GM13977 (cell line): ENCODE measurements at places on chromosomes 11 and 22.
A peak's percentile ranks its signal among the peaks of the same experiment; 100 is the strongest.

DNA sequence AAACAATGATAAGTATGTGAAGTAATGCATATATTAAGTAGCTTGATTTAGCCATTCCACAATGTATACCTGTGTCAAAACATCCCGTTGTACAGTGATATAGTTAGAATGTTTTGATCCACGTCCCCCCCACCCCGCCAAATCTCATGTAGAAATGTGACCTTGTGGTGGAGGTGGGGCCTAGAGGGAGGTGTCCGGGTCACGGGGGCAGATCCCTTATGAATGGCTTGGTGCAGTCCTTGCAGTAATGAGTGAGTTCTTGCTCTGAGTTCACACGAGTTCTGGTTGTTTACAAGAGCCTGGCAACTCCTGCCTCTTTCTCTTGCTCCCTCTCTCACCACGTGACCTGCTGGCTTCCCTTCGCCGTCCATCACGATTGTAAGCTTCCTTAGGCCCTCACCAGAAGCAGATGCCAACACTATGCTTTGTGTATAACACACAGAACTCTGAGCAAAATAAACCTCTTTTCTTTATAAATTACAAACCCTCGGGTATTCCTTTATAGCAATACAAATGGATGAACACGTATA, 41.6 kb downstream of the FANCF start:
- DNase-seq: no peak

DNA sequence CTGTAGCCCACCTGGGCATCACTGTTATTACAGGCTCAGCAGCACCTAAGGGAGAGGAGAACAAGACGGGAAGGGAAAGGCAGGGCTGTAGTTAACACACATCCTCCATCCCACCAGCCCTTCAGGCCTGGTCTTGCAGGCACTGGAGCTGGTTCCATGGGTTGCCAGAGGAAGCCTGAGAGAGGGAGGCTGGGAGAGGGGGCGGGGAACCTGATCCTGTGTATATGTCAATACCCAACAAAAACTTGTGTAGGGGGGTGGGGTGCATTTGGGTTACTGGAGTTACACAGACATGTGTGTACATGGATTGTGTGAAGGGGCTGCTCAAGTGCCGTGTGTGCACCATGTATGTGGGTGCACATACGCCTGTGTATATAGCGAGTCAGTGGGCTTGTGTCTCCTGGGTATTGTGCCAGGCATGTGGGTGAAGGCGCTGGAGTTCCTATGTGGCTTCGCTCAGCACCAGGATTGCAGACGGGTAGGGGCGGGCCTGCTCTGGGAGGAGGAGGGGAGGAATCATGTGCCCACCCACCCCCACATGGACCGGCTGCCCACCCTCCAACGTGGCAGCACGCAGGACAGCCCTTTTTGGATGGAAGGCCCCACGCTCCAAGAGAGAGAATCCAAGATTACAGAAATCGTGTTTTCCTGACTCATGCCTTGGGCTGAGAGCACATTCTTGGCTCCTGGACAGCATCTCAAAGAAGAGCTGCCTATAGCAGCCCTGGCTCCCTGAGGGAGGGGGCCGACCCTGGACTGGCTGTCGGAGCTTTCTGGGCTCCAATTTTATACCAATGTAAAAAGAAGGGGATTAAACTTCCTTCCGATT, 4.2 kb upstream of the SERPINH1 start:
- no peak for DNase-seq

DNA sequence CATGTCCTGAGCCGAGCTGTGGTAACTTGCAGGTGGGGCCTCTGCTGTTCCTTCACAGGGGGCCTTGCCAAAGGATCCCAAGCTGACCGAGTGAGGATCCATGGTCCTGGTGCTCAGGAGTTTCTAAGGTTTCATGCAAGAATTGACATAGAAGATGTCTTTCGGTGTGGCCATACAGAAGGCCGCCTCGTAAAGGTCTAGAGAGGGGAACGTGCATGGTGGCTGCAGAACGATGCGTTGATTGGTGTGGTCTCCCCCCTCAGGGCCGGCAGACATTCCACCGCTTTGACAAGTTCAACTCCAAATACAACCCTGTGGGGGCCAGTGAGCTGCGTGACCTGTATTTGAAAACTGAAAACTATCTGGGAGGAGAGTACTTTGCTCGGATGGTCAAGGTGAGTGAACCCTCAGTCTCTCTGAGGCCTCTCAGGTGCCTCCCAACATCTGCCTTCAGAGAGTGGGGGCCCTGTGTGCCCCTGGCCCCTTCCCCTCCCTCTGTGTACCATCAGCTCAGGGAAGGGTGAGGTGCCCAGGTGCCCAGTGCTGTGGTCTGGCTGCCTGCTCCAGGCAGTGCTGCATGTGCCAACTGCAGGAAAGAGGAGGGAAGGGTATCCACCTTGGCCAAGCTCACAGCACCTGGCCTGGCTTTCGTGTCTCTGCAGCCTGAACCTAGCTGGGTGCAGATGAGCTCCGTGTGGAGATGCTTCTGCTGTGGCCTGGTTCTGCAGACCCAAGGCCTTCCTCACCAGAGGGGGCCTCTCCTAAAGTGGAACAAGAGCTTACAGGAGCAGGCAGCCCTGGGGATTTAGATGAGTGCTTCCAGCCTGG, 39.8 kb downstream of the AMPD3 start:
- no peak for DNase-seq

GRCh38 chr11:12473381-12473780, 96.0 kb downstream of the PARVA start:
- DNase-seq: no peak

- DNase-seq: no peak
These were observed 287.9 kb upstream of the MTNR1B start for GRCh38 chr11:92681586-92681985.

DNA sequence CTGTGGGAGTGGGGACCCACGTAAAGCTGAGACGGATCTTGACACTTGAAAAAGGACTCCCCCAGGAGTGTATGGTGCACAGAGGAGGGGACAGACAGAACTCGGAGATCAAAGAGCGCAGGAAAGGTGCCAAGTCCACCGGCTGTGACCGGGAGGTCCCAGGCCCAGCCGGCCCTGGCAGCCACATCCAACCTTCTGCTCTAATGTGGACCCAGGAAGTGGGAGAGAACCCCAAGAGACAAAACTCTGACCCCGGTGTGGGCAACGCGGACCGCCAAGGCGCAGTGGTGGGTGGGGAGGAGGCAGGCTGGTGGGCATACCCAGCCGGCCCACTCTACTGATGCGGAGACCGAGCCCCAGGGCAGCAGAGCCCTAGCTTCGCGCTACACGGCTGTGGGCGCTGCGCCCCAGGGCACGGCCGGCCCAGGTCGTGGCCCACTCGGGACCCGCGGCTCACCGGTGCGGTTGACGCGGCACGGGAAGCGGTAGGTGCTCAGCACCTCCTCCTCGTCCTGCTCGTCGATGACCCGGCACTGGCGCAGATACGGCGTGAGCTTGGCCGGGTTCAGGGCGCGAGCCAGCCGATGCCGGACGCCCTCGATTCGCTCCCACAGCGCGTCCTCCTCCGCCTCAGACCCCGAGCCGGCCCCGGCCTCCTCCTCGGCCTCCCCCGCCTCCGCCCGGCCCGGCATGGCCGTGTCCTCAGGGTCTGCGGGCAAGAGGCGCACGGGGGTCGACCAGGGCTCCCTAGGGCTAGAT, 527 bp downstream of the CARD10 start:
- DNase-seq: no peak

- DNase-seq: no peak
These were observed 9.5 kb downstream of the CACNA1I start for GRCh38 chr22:39580006-39580441.

DNA sequence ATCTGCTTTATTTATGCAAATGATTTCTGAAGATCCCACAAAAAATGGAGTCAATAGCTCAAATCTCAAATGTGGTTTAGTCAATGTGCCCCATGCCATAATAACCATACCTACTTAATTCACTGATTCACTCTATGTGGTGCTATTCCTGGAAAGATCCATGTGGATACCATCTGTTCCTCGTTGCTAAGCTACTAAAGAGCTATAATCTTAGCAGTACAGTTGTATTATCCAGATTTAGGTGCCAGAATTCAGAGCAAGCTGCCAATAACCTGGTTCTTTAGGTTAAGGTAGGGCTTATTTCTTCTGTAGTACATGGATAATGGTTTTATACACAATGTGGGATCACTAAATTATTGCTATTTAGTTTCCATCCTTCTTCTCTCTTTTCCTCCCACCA, 974.7 kb upstream of the CCDC90B start:
- no peak for DNase-seq

DNA sequence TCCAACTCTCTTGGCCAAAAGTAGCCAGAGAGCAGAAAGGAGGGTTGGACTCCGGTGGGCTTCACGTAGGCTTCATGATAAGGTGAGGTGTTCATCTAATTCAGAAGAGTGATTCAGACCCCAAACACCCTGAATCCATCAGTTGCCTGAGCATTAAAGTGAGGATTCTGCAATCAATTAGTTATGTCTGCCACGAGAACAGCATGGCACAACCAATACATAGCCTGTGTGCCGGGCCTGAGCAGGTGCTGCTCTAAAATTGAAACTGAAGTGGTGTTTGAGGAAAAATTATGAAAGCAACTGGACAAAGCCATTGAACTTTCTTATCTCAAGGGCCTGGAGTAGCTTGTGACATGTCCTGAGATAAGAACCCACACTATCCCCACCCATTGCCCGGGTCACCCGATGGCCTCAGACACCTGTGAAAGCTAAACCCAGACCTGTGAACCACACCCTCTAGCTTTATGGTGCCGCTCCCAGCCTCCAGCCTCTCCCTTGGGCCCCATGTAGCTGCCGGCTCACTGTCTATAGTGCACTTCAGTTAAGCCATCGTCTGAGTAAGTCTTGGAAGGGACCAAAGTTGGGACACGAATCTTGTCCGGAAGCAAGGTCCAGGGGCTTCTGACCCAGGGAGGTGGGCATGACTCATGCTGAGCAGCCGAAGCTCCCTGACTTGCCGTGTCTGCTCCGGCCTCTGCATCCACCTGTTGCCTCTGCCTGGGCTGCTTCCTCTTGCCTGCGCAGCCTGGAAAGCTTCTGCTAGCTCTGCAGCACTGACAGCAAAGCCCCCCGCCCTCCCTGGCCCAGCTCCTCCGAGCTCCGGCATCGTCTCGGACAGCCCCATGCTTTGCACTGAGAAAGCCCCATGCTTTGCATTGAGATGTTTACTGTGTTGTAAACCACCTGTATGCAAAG, 5.7 kb upstream of the MYEOV start:
- no peak for DNase-seq

- no peak for DNase-seq
These were observed 361.3 kb downstream of the GRM5 start for GRCh38 chr11:88704485-88704884.

- DNase-seq: no peak
These were observed 61.9 kb downstream of the SMCO4 start for GRCh38 chr11:93481279-93481678.

GRCh38 chr11:11660363-11660740, 38.5 kb upstream of the GALNT18 start:
- DNase-seq: no peak

- DNase-seq: peak; percentile 66
These were observed 1.0 kb downstream of the FJX1 start for GRCh38 chr11:35619116-35619854.

DNA sequence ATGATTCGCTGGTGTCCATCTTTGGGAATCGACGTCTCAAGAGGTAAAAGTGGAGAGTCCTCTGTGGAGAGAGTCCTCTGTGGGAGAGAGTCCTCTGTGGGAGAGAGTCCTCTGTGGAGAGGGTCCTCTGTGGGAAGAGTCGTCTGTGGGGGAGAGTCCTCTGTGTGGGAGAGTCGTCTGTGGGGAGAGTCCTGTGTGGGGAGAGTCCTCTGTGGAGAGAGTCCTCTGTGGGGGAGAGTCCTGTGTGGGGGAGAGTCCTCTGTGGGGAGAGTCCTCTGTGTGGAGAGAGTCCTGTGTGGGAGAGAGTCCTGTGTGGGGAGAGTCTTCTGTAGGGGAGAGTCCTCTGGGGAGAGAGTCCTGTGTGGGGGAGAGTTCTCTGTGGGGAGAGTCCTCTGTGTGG, 3.1 kb downstream of the PRDX5 start:
- no peak for DNase-seq

GRCh38 chr22:47600791-47601625, 838.6 kb downstream of the TBC1D22A start:
- no peak for DNase-seq

GRCh38 chr11:2740275-2740940, 40.6 kb upstream of the KCNQ1OT1 start:
- no peak for DNase-seq

- no peak for DNase-seq
These were observed 87.7 kb upstream of the ANO3 start for GRCh38 chr11:26244207-26244606.

- no peak for DNase-seq
These were observed 69.5 kb downstream of the PARVA start for GRCh38 chr11:12446863-12447262.

DNA sequence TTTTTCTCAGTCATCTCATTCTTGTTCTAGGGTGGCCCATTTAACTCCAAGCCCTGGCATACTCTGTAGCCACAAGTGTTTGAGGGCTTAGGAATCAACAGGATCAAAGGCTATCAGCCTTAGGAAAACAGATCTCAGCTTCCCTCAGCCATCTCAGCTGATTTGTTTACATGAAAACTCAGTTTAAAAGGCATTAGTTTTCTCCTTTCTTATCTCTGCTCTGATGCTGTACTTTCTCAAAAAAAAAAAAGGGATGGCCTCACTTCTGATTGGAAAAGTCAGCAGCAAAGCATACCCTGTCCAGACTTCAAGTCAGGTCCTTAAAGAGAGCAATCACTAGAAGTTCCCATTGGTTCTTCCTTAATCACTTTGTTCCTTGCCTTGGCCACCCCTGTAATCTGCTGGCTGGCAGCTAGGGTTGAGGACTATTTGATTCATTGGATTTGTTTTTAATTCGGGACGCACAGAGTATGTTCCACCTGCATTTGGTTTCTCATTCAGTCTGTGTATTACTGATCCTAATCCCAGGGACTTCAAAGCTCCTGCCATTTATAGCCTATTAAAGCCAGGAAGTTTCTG, 102.8 kb downstream of the EXT2 start:
- no peak for DNase-seq

- DNase-seq: no peak
These were observed 748 bp downstream of the RAB30 start for GRCh38 chr11:83070731-83071566.

- no peak for DNase-seq
These were observed 120.9 kb downstream of the SWAP70 start for GRCh38 chr11:9784602-9785315.

- peak; percentile 54 for DNase-seq
These were observed 12.6 kb upstream of the MAPK8IP1 start for GRCh38 chr11:45872651-45873356.

GRCh38 chr22:26912655-26913345, 255.4 kb downstream of the MIAT start:
- DNase-seq: no peak

DNA sequence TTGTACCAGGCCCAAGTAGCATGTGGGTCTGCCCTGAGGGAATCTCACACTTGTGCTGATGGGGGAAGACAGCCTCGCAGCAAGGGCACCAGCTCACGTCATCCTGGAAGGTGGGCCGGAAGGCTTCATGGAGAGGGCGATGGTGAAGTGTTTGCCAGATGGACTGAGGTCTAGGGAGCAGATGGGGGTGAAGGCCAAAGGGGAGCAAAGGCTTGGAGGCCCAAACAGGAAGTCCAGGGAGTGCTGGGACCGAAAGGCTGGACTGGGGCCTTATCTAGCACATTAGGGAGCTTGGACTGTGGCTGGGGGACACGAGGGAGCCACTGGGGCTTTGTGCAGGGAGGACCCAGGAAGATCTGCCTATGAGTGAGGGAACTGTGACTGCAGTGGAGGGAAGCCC, 1.2 kb upstream of the TNFRSF13C start:
- no peak for DNase-seq
